ENCODE measurements at places on chromosomes 11 and 22.

DNA sequence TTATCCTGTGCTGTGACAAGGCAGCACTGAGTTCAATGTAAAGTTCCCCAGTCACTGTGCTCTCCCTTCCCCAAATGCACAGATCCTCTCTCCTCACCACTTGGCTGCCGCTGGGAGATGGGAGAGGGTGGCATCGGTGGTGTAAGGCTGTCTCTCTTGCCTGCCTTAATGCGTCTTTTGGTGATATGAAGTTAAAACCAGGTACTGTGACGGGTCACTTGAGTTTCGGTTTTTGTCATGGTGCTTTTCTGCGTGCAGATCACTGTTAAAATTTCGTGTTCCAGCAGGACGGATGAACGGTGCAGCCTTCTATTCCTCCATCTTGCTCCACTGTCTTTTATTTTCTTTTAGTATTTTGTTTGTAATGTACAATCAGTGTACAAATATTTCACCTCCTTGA, 18.6 kb downstream of the GLB1L2 start:
- DNase-seq: no peak

GRCh38 chr11:37558619-37559210, 960.7 kb upstream of the RAG2 start:
- no peak for DNase-seq

GRCh38 chr11:97548280-97548679, 1158.5 kb downstream of the JRKL start:
- DNase-seq: no peak

GRCh38 chr11:108148556-108148955, 27.2 kb downstream of the ACAT1 start:
- no peak for DNase-seq

GRCh38 chr22:42335839-42336378, 65.5 kb upstream of the TCF20 start:
- no peak for DNase-seq

GRCh38 chr22:35258191-35258988, 1.1 kb downstream of the HMGXB4 start:
- no peak for DNase-seq

GRCh38 chr11:70174547-70175235, 28.4 kb upstream of the FADD start:
- DNase-seq: no peak

GRCh38 chr22:46910624-46911023, 148.2 kb downstream of the TBC1D22A start:
- DNase-seq: no peak

DNA sequence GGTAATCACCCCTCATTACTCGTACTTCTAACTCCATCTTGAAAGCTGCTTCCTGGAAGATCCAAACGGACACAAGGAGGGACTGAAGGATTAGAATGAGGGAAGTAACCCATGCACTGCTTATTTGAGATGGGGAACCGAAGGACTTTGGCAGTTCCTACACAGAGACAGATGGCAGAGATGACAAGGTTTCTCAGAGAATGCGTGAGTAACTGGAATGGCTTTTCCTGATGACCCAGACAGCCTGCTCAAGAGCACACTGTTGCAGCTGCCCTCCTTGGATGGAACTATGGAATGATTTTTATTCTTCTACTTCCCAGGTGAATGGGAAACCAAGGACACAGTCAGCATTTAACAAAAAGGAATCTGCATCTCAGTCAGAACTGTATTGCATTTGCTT, 7.3 kb downstream of the KCNJ11 start:
- no peak for DNase-seq

GRCh38 chr11:12454782-12455181, 77.4 kb downstream of the PARVA start:
- DNase-seq: peak; percentile 8

DNA sequence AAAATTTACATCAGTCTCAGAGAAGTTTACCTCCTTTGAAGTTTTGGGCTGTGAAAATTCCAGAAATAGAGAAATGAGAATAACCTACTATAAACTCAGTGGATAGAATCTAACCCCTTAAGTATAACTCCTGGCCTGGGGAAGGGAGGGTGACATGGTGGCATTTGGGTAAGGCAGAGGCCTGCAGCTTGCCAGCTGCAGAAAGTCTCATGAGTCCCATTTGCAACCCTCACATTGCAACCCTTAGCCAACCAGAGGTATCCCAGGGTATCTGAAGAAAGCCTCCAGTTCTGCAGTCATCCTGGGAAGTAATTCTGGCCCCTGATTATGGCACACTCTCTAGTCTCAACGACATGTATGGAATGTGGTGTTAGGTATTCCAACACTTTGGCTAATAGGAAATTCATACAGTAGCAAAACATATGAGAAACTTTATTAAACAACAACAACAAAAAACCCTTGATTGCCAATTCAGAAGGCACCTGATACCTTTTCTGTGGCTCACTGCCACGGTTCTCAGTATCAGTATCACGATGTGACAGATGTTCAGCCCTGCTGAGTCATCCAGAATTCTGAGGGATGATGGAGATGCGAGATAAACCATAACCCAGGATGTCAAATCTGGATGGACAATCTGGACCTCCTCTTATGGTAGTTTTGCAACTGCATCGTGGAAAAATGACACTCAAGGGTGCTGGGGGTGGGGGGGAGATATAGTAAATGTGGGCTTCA, 743.4 kb downstream of the NELL1 start:
- DNase-seq: no peak

GRCh38 chr11:67593565-67593905, 9.9 kb downstream of the GSTP1 start:
- DNase-seq: no peak

DNA sequence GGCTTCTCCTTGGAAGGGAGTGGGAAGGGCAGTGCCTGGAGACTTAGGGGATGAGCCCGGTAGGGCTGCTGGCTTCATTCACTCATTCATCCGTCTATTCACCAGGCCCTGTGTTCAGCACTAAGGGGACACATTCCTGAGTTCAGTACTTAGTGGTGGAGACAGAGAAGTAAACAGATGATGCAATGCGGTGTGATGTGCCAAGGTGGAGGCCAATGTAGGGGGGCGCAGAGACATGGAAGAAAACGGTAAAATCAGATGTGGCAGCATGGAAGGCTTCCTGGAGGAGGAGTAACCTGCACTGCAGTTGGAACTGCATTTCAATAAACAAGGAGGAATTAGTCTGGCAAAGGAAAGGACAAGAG, 21.3 kb downstream of the GRIK4 start:
- DNase-seq: peak; percentile 27

GRCh38 chr11:125701858-125702621, 21.4 kb upstream of the ACRV1 start:
- no peak for DNase-seq

- peak; percentile 19 for DNase-seq
Measured at GRCh38 chr11:134244593-134244992, 8.6 kb downstream of the THYN1 start.

DNA sequence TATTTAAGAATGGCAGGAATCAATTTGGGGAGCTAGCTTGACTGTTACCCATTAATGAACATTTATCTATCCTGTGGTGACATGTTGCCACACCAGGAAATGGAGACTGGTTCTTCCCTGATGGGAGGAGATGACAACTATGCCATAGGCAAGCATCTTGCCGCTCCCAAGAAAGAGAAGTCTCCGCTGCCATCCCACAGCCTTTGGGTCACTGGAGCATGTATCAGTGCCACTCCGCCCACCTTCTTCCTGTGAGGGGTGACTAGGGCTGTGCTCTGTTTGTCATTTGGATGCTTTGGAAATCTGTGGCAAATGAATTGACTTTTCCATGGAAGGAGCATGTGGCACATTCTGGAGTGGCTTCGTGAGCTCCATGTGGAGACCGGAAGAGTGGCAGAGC, 6.5 kb downstream of the STIP1 start:
- DNase-seq: no peak

- no peak for DNase-seq
Measured at GRCh38 chr11:1740786-1741530, 9.4 kb downstream of the IFITM10 start.

DNA sequence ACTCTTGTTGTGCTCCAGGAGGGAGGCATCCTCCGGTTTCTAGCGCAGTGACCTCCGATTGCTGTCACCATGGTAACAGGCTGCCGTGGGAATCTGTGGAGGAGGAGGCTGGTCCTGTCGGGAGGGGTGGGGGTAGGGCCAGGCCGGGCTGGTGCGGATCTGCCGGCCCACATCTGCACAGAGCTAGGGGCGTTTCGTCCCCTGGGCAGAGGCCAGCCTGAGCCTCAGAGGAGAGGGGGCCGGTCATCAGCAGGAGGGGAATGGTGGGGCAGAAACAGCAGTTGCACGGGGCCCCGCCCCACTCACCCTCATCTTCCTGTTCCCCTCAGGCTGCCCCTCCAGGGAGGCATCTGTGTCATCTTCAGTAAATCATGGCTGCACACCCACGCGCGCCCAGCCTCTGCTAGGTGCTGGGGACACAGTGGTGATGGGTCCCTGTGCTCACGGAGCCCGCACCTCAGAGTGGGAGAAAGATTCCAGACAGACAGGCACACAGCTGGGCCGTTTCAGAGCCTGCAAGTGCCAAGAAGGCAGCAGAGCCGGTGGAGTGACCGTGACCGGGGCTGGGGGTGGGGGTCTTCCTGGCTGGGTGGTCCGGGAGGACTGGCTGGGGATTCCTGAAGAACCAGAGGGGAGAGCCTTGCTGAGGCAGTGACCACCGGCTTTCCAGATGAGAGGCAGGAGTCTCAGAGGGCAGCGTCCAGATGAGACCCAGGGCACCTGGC, 120.5 kb downstream of the CACNA1I start:
- DNase-seq: no peak

- no peak for DNase-seq
Measured at GRCh38 chr11:10488121-10488933, 33.3 kb downstream of the AMPD3 start.

DNA sequence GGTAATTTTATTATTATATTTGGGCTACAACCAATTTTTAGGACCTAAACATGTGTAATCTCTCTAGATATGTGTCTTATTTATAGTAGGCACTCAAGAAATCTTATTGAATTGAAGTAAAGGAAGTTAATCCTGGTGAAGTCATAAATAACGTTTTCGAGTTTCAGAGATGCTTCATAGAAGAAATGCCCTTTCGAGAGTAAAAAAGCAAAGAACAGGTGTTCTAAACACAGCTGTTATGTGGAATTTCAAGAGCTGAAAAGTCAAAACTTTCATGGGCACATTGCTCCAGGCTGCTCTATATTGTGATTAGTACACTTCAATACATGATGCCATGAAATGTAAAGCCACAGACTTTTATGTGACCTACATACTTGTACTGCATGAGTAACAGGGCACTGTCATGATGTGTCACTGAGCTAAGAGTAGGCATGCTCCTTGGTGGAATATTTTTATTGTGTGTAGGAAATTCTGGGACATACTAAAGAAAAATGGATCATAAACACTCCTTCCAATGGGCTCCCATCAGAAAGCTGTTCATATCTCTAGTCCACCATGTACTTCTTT, 7.2 kb upstream of the ELMOD1 start:
- DNase-seq: no peak

DNA sequence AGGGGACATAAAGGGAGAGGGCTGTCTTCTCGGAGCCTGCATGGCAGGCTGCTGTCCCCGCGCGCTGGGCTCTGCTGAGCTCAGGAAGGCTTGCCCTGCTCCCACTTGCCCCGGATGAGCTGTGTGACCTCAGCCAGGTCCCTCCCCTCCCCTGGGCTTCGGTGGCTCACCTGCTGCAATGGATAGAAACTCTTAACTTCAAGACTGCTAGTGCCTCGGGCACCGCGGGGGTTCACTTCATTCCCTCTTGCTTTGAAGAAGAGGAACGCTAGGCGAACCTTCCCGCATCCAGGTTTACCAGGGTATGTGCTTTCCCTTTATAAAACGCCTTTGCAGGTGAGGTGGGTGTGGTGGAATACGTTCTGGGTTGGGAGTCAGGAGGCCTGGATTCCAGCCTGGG, 115.0 kb downstream of the PHF21B start:
- DNase-seq: no peak

GRCh38 chr22:41338614-41339212, 37.4 kb downstream of the ZC3H7B start:
- DNase-seq: no peak

GRCh38 chr22:37930270-37930951, 23.0 kb downstream of the C22orf23 start:
- DNase-seq: peak; percentile 25

DNA sequence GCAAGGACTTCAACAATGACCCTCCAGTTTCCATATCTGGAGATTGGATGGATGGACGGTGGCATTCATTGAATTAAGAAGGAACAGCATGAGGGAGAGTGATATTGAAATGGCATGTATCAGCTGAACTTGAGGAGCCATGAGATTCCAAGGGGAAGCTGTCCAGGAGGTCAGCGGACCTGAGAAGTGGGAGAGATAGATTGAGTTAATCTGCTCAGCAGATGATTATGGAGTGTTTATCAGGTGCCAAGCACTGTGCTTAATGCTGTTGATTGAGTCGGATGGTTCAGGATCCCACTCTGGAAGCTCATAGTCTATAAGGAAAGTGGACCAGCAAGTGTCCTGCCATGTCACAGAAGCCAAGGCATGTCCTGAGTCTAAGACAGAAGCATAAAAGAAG, 581.3 kb downstream of the INSC start:
- no peak for DNase-seq

GRCh38 chr11:69136471-69136870, 19.3 kb upstream of the SMIM38 start:
- no peak for DNase-seq

DNA sequence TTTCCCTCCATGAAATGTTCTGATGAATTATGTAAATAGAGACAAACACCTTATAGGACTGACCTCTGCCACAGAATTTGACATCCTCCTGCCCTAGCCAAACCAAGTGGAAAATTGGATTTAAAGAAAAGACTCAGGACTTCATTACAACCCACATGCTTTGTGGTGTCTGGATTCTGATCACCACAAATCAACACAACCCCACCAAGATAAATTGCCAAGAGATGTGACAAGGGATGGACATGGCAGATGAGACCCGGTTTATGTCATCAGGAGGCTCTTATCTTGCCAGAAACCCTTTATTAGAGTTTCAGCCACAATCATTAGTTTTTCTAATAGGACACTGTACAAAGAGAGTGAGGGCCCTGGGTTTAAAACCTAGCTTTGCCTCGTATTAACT, 57.9 kb upstream of the SLC6A5 start:
- no peak for DNase-seq

DNA sequence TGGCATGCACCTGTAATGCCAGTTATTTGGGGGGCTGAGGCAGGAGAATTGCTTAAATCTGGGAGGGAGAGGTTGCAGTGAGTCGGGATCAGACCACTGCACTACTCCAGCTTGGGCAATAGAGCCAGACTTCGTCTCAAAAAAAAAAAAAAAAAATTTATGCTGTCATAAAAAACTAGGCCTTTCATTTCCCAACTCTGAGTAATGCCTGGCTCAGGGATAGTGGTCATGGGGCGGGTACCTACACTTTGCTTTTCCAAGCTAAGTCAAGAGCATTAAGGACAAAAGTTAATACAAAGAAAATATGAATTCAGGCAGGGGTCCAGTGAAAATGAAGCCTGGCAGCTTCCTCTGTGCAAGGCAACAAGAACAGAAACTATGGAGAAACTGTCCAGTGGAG, 16.3 kb downstream of the CPSF7 start:
- peak; percentile 52 for DNase-seq

- DNase-seq: no peak
Measured at GRCh38 chr11:62148271-62148980, 24.6 kb downstream of the INCENP start.
